GM23248 (cell line): ENCODE measurements at places on chromosomes 5 and 9. TPM values are rescaled to one million over a fixed set of nuclear protein-coding genes. Genes with fewer than 3 reads are reported as not detected.

DNA sequence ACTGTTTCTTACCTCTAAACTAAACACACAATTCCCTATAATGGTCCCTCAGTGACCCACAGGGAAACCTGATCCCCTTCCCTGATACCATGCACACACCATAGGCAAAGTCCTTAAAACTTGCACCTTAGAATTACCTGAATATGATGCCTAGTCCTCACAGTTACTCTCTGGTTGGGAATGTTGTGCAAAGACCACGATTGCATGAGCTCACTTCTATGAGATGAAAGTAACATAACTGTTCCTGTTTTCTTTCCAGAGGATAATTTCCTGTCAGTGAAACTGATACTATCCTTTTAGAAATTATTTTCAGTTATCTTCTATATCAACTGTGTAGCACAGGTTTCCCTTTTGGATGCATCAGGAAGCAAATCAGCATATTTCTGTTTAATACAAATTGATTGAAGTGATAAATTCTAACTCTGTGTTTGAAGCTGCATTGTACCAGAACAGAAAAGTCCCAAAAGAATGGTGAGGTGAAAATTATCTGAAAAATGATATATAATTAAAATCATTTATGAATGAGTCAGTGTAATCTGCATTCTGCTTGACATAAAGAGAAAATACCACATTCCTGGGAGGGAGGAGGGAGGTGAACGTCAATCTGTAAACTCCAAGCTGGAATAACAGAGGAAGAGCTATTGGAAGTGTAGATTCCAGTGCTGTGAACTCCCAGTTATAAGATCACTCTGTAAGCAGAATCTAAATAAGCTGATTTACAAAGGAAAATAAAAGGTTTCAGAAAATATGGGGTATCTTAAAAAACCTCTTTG lies 51.2 kb upstream of the TNFAIP8 start:
- no peaks in the 10 kb centered on the region for H3K36me3 ChIP-seq
- peaks cover 38% of the 10 kb centered on the region for H3K4me1 ChIP-seq
- no peak overlapping the region for H3K27ac ChIP-seq
- no peaks in the 10 kb centered on the region for H3K27me3 ChIP-seq
- no peak overlapping the region for H3K4me3 ChIP-seq

- no peak overlapping the region for H3K4me3 ChIP-seq
- H3K36me3 ChIP-seq: no peaks in the 10 kb centered on the region
- H3K27me3 ChIP-seq: no peaks in the 10 kb centered on the region
- H3K4me1 ChIP-seq: peaks cover 11% of the 10 kb centered on the region; the same call in 1 of the 2 replicates
- DNase-seq: no peak
- H3K27ac ChIP-seq: no peak overlapping the region
These were observed 43.2 kb upstream of the PIK3R1 start for GRCh38 chr5:68172314-68172713.

GRCh38 chr9:124017051-124017928 lies 5.7 kb downstream of the LHX2 start:
- H3K27ac ChIP-seq: no peak overlapping the region
- no peak for DNase-seq
- H3K27me3 ChIP-seq: peaks cover 75% of the 10 kb centered on the region
- 0 out of 2 replicates have a peak, but pooled peaks cover 5% of the 10 kb centered on the region for H3K4me1 ChIP-seq
- peak overlapping the region; percentile 49; the same call in 1 of the 2 replicates for H3K4me3 ChIP-seq
- no peaks in the 10 kb centered on the region for H3K36me3 ChIP-seq

GRCh38 chr9:104494808-104495207 lies 9.3 kb upstream of the OR13F1 start:
- no peak overlapping the region for H3K27ac ChIP-seq
- peak; percentile 15 for DNase-seq
- no peaks in the 10 kb centered on the region for H3K36me3 ChIP-seq
- no peak overlapping the region for H3K4me3 ChIP-seq
- no peaks in the 10 kb centered on the region for H3K27me3 ChIP-seq
- no peaks in the 10 kb centered on the region for H3K4me1 ChIP-seq

DNA sequence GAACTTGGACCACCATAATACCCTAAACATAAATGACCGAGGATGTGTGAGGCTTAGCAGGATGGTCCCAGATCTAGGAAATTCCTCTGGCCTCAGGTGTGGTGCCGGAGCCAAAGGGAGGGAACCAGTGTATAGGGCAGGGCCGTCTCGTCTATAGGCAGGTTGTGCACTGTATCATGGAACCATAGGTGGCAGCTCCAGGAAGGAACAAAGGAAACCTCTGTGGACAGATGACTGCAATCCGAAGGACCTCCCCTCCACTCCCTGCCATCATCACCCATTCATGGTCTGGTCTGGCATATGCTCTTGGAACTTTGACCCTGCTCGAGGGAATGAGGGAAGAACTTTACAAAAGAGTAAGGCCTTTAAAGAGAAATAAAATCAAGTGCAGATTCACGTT lies 2.9 kb upstream of the MACIR start:
- no peaks in the 10 kb centered on the region for H3K27me3 ChIP-seq
- peaks cover 1% of the 10 kb centered on the region; the same call in 1 of the 2 replicates for H3K4me1 ChIP-seq
- no peak overlapping the region for H3K27ac ChIP-seq
- H3K4me3 ChIP-seq: no peak overlapping the region

GRCh38 chr5:129244478-129244877 lies 149.9 kb downstream of the ISOC1 start:
- H3K4me3 ChIP-seq: no peak overlapping the region
- DNase-seq: peak; percentile 4
- no peaks in the 10 kb centered on the region for H3K4me1 ChIP-seq
- no peaks in the 10 kb centered on the region for H3K27me3 ChIP-seq
- H3K27ac ChIP-seq: no peak overlapping the region
- H3K36me3 ChIP-seq: no peaks in the 10 kb centered on the region

CENPH gene
- 14.7 and 16.7 TPM in 2 replicates for total RNA-seq

CKMT2 gene
- total RNA-seq: not detected in 2 replicates

ARL14EPL gene
- not detected in 2 replicates for total RNA-seq

ADCY2 gene
- total RNA-seq: not detected in 2 replicates

DNA sequence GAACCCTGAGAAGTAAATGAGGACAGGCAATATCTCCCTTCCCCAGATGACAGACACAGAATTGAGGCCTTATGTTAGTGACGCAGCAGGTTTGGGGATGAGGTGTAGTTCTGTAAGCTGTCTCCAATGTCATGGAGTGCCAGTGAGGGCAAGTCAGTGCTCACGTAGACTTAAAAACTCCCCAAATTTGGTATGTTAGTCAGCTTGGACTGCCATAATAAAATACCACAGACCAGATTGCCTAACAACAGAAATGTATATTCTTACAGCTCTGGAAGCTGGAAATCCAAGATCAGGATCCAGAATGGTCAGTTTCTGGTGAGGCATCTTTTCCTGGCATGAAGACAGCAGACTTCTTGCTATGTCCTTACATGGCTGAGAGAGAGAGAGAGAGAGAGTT lies 14.9 kb downstream of the FOXI1 start:
- no peak overlapping the region for H3K4me3 ChIP-seq
- H3K4me1 ChIP-seq: peaks cover 16% of the 10 kb centered on the region
- DNase-seq: peak; percentile 85
- H3K36me3 ChIP-seq: no peaks in the 10 kb centered on the region

OGN gene
- 0.11 TPM in 1 of 2 replicates, not detected in the other for total RNA-seq

TMEFF1 gene
- total RNA-seq: 0.43 and 4.4 TPM in 2 replicates

GRCh38 chr5:52893105-52893504 lies 96.0 kb upstream of the ITGA2 start:
- no peak overlapping the region for H3K4me3 ChIP-seq
- H3K27me3 ChIP-seq: no peaks in the 10 kb centered on the region
- no peak overlapping the region for H3K27ac ChIP-seq

DOCK2 gene
- 10.4 and 12.1 TPM in 2 replicates for total RNA-seq

ACER2 gene
- total RNA-seq: 0.76 and 3.7 TPM in 2 replicates

DNA sequence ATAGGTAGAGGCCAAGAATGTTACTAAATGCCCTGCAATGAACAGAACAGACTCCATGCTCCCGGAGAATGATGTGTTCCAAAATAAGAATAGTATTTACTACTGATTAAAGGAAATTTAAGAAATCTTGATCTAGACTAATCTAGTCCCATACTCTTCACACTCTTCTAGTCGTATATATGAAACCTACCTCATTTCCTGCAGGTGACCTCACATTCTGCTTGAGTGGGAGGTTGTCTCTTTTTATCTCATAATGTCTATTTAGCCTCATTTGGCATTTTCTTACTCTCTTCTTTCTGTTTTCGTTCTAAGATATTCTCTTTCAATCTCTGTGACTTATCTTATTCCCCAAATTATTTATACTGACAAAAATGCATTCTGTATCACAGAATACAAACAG lies 9.2 kb upstream of the SHOC1 start:
- H3K36me3 ChIP-seq: no peaks in the 10 kb centered on the region
- H3K4me3 ChIP-seq: no peak overlapping the region
- H3K4me1 ChIP-seq: peaks cover 12% of the 10 kb centered on the region
- no peak overlapping the region for H3K27ac ChIP-seq

DNA sequence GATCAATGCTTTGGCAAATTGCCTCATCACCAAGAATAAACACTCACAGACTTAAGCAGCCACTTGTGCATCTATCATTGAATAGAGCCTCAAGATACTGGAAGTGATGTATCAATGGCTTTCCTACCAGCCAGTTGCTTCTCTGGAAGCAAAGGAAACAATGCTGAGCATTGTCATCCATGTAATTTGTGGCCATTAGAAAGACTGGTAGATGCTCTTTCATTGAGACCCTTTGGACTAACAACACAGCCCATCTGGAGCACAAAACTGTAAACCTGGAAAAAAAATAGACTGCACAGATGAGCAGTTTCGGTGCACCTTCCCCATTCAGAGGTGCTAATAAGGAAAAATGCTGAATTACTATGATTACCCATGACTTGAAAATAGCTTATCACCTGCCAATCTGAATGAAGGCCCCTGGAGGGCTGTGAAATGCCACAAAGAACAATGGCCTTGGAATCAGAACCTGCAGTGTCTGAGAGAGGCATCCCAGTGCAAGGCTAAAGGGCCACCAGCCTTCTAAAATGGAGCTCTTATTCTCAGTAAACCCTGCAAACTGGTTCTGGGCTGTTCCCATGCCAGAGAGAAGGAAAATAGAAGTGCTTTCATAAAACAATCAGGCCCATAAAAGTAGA lies 127.5 kb downstream of the RFK start:
- no peaks in the 10 kb centered on the region for H3K27me3 ChIP-seq
- no peak for DNase-seq
- peaks cover 3% of the 10 kb centered on the region; the same call in 1 of the 2 replicates for H3K4me1 ChIP-seq
- H3K36me3 ChIP-seq: no peaks in the 10 kb centered on the region

TMEM252 gene
- total RNA-seq: not detected in 2 replicates

- no peak overlapping the region for H3K27ac ChIP-seq
- no peak overlapping the region for H3K4me3 ChIP-seq
- no peaks in the 10 kb centered on the region for H3K27me3 ChIP-seq
- no peaks in the 10 kb centered on the region for H3K4me1 ChIP-seq
These were observed 324.9 kb downstream of the SPOCK1 start for GRCh38 chr5:137174196-137174595.

- no peak overlapping the region for H3K27ac ChIP-seq
- no peaks in the 10 kb centered on the region for H3K4me1 ChIP-seq
- H3K4me3 ChIP-seq: no peak overlapping the region
- no peaks in the 10 kb centered on the region for H3K27me3 ChIP-seq
These were observed 595.7 kb downstream of the EFNA5 start for GRCh38 chr5:107074996-107075395.

SHOC1 gene
- total RNA-seq: not detected in 2 replicates

GRCh38 chr5:134460551-134460950 lies 48.9 kb upstream of the CDKN2AIPNL start:
- H3K4me1 ChIP-seq: peaks cover 20% of the 10 kb centered on the region
- no peak overlapping the region for H3K4me3 ChIP-seq
- no peaks in the 10 kb centered on the region for H3K27me3 ChIP-seq
- no peaks in the 10 kb centered on the region for H3K36me3 ChIP-seq
- no peak for DNase-seq
- no peak overlapping the region for H3K27ac ChIP-seq

GRCh38 chr5:141637767-141638419 lies 1.1 kb downstream of the RELL2 start:
- H3K36me3 ChIP-seq: no peaks in the 10 kb centered on the region; the same call in 1 of the 2 replicates
- no peaks in the 10 kb centered on the region for H3K27me3 ChIP-seq
- peak overlapping the region; percentile 82 for H3K4me3 ChIP-seq
- DNase-seq: peak; percentile 66

DNA sequence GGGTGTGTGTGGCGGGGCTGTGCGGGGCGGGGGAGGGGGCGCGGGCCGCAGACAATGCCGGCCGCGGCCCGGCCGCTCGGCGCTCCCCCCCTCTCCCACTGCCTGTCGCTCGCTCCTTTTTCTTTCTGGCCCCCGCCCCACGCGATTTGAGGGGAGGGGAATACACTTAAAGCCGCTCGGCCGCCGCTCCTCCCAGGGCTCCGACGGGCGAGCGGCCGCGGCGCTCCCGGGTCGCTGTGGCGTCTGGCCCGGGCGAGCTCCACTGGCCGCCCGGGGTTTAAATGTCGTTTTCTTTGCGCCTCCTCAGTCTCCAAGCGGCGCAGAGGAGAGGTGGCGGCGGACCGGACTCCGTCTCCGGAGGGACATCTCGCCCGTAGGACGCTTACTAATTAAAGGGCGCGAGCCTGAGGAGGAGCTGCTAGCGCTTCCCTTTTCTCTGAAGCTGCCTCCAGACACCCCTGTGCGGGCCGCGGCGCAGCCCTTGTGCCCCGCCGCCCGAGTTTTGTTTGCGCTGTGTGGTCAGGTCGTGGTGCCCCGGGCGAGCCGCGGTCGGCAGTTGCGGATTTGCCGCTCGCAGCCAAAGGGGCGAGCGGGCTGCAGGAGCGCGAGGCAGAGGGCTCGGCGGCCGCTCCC lies 1.4 kb downstream of the ZSWIM6 start:
- peak overlapping the region; percentile 94 for H3K4me3 ChIP-seq
- H3K4me1 ChIP-seq: peaks cover 29% of the 10 kb centered on the region
- H3K27me3 ChIP-seq: no peaks in the 10 kb centered on the region
- peak; percentile 74 for DNase-seq
- H3K27ac ChIP-seq: peak overlapping the region; percentile 68

GABBR2 gene
- total RNA-seq: 10.2 and 13.4 TPM in 2 replicates

DNA sequence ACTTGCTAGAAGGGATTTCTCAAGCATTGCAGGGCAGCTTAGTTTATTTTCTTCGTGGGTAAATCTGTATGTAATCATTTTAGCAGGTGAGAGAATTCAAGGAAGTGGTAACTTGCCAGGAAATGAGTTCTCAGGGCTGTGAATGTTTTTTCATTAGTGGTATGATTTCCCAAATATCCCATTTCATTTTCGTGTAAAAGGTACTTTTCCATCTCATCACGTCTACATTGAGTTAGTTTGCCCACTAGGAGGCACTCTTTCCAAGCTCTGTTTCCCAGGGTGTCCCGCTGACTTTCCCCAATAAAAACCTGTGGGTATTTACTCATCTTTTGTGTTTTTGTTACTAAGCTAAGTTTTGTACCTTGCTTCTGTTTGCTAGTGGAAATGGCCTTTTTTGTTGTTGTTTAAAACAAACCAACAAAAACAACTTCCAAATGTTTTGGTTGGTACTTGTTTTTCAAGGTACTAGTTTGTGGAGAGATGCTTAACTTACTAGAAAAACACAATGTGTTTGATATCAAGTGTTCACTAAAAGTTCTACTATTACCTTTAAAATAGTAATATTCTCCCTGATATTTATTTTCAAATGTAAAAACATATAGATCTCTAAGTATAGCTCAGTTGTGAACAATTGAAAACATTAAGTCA lies 373.6 kb downstream of the ADGRV1 start:
- DNase-seq: peak; percentile 77
- H3K27ac ChIP-seq: no peak overlapping the region
- H3K4me3 ChIP-seq: no peak overlapping the region
- no peaks in the 10 kb centered on the region for H3K27me3 ChIP-seq
- H3K4me1 ChIP-seq: no peaks in the 10 kb centered on the region
- H3K36me3 ChIP-seq: no peaks in the 10 kb centered on the region

- H3K4me3 ChIP-seq: peak within 1 kb of the TSS; percentile 65
- no peaks in the 10 kb centered on the region for H3K36me3 ChIP-seq
- H3K27me3 ChIP-seq: peaks cover 9% of the 10 kb centered on the region
- H3K27ac ChIP-seq: no peak within 1 kb of the TSS
- peak; percentile 47 for DNase-seq
These were observed at the start of gene PROB1 for GRCh38 chr5:139394654-139395566. TSS of gene PROB1 (minus strand) at chr5:139395104. CDS start at chr5:139395081, 23 bp downstream.
